ENCODE measurements at places on chromosomes 7 and 10.

- no peak for DNase-seq
Observed at GRCh38 chr7:135286876-135287275, 53.2 kb downstream of the STRA8 start.

DNA sequence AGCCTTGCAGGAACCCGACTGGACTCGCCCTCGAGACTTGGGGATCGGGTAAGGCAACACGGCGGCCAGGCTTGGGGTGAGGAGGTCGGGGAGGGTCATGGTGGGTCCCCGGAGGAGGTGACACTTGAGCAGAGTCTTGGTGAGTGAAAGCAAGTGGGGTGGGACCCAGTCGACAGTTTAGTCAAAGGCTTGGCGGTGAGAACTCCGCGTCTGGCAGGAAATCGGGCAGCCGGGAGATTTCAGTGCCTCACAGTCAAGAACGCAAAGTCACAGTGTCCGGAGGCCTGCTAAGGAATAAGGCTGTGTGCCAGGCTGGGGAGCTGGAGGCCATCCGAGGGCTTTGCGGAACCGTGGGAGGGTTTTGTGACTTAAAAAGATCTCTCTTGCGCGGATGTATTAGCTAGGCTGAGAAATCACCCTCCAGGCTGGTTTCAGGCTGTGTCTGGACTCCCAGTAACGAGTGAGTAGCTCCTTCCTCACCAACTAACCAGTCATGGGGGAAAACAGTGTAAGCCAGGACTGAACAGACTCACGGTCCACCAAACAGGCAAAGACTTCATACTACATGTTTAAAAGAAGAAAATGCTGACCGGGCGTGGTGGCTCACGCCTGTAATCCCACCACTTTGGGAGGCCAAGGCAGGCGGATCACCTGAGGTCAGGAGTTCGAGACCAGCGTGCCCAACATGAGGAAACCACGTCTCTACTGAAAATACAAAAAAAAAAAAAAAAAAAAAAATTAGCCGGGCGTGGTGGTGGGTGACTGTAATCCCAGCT, 613 bp downstream of the AP5Z1 start:
- no peak for DNase-seq

DNA sequence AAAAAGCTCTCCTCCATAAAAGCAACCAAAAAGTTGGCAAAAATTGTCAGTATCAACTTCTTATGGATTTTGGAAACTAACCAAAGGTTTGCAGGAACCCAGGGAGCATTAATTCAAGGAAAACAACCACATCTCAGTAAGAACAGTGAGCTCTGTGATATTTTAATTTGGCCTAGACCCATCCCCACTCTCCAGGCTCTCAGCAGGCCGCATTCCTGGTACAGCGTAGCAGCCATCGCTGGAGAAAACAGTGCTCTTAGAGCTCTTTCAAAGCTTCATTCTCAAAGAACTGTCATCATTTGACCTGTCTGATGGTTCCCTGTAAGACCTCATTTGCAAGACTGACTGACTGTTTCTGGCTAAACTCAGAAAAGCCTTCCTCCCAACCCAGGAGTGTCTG, 81.9 kb downstream of the NUDCD3 start:
- DNase-seq: no peak

- DNase-seq: no peak
Observed at GRCh38 chr10:12067336-12067735, 1.4 kb upstream of the DHTKD1 start.

DNA sequence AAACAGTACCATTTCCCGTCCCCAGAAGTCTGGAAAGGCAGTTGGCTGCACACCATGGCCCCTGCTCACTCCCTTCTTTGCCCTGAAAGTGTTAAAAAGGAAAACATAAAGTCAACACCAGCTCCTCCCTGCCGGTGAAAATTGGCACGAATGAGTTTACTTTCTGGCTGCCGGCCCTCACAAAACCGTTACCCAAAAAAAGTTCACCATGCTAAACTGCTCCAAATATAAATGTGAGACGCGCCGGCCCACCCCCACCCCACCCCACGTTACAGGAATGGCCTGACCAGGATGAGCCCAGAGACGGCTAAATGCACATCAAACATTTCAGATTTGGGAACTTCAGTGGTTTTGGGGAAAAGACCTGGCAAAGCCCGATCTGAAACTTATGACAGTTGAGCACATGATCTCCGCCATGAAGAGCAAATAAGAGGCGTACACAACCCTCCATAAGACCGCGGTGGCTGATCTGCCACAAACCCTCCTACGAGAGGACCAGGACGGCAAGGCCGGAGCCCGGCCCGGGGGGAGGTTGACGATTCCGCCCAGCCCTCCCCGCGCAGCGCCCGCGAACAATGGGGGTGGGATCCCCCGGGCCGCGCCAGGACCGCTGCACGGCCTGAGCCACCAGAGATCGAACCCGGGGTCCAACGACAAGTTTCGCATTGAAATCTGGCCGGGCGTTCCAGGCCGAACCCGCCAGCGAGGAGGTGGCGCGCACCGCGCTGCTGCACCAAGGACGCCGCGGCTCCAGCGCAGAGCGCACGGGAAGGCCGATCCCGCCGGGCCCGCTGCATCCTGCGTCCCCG, 952 bp downstream of the DIP2C start:
- peak; percentile 2 for DNase-seq

DNA sequence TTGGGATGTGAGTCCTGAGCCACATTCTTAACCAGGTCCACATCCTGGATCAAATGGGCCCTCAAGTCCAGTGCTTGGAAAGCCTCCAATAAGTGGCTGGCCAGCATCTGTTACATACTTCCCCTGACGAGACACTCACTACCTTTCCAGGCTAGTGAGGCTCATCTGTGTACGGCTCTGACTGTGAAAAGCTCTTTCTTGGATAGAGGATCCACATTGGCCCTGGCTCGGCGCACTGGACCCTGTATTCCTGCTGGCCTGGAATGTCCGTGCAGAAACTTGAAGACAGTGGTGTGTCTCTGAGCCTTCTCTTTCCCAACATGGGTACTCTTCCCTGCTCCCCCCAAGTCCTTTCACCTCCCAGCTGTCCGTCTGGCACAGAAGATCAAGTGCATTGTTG, 35.5 kb downstream of the MYL10 start:
- DNase-seq: no peak

GRCh38 chr7:116351966-116352365, 141.6 kb downstream of the TES start:
- no peak for DNase-seq

DNA sequence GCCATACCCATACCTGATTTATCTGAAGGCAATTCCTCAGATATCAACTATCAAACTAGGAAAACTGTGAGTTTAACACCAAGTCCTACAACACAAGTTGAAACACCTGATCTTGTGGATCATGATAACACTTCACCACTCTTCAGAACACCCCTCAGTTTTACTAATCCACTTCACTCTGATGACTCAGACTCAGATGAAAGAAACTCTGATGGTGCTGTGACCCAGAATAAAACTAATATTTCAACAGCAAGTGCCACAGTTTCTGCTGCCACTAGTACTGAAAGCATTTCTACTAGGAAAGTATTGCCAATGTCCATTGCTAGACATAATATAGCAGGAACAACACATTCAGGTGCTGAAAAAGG, 69.0 kb upstream of the RSBN1L start:
- no peak for DNase-seq

DNA sequence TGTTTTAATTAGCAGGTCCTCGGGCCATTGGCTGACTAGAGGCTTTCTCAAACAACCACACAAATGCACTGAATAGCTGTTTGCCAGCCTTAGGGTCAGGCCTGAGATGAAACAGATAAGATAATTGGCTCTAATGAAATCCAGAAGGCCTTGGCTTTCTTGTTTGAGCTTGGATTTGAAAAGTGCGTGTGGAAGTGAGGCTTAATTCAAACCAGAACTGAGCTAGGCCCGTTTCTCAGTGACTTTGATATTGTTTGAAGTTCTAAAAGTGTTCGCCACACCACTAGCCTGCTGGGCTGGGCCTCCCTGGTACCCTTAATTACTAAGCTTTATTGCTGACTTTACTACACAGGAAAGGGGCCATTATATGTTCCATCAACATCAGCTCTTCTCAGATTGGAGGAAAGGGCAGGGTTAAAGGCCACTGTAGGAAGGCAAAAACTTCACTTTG, 270.6 kb downstream of the TWIST1 start:
- DNase-seq: no peak

GRCh38 chr7:128835231-128835751, 5.1 kb downstream of the FLNC start:
- DNase-seq: no peak
